ENCODE measurements at places on chromosomes 1 and 21.

- DNase-seq: no peak
Measured at GRCh38 chr1:205356440-205357139, at the start of gene KLHDC8A. Gene KLHDC8A (minus strand): TSS chr1:205356922. CDS start chr1:205343604, 13,318 bp downstream.

DNA sequence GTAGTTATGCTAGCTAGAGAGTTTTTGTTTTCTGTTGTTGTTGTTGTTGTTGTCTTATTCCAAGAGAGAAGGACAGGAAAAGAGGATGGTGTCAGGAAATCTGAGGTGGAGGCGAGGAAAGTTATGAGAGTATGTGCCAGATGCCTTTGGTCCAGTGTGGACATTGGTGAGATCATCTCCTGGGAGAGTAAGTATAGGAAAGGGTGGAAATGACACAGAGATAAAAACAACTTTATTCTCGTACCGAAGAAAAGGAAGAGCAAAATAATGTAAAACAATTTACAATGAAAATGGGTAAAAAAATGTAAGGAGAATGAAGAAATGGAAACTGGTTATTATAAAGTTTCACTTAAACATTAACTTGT is 97.4 kb upstream of the ADGRL2 start:
- no peak for DNase-seq

DNA sequence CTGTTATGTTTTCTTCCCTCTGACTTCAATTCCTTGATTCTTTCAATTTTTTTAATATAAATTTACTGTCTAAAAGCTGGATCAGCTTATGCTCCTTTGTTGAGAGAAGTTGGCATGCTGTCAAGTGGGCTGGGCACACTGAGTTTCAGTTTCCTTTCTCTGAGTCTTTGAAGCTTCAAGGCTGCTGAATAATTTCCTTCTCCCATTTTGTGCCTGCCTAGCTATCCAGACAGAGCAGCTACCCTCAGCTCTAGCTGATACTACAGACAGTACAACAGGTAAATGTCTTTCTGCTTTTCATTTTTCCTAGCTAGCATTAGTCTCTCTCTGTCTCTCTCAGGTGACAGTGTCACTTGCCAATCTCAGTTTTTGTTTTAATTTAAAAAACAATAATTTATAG is at the start of gene IFI44:
Gene IFI44 (plus strand): TSS at position 204 of the 400 bp plus-strand sequence. CDS start 365 bp downstream, outside the sequence.
- DNase-seq: peak; percentile 61

DNA sequence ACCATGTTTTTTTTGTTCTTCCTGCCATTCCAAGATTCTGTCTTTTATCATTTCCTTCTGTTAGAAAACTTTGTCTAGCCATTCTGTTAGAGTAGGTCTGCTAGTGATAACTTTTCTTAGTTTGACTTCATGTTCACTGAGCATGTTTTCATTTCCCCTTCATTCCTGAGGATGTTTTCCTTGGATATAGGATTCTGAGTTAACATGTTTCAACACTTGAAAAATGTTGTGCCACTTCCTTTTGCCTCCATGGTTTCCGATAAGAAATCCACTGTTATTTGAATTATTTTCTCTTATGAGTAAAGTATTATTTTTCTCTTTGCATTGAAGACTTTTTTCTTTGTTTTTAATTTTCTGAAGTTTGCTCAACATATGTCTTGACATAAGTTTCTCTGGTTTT is 66.7 kb downstream of the ATP1A1 start:
- no peak for DNase-seq

- no peak for DNase-seq
Measured at GRCh38 chr1:197557302-197557701, 218.0 kb downstream of the DENND1B start.

- DNase-seq: no peak
Measured at GRCh38 chr1:200714504-200715187, 24.0 kb upstream of the CAMSAP2 start.

DNA sequence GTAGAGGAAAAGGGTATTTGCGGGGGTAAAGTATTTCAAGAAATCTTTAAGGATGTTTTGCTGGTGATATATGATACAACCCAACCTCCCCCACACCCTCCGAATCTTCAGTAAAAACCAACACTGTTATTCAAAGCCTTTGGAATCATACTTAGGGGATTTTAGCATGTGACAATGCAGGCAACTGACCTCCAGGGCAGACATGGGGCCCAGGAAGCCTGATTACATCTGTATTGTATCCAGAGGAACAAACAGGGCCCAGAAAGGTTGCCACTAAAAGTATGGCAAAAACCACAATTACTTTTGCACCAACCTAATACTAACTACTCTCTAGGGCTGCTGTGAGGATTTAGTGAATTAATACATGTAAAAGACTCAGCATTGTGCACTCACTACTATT is 43.9 kb upstream of the CNN3 start:
- no peak for DNase-seq

DNA sequence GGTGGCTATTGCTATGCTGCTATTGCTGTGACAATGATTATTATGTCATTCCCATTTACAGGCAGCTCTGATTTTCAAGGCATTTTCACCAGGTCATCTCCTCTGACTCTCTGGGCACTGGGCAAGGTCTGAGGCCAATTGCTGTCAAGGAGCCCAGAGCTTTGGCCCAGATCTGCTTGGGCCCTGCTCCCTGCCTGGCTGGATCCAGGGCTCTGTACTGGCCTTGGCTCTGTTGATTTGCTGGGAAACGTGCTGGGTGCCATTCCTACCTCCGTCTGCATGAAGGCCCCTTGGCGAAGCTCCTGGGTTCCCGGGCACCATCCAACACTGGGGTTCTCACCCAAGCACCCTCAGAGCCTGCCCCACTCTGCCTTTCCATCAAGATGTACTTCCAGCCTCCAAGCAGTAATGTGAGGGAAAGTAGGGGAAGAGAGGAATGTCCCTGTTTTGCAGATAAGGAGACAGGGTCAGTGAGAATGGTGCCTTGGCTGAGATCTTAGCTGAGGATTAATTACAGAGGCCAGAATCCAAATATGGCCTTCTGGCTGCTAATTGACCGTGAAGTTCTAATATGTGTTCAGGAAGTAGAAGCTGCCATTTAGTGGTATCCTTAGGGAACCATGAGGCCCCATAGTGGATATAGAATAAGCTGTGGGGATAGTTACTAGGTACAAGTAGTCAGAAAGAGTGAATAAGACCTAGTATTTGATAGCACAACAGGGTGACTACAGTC is 63.9 kb downstream of the HTR6 start:
- no peak for DNase-seq

- no peak for DNase-seq
Measured at GRCh38 chr1:74375376-74375775, 137.0 kb downstream of the LRRC53 start.

- no peak for DNase-seq
Measured at GRCh38 chr1:205375835-205376545, 19.3 kb upstream of the KLHDC8A start.

- DNase-seq: no peak
Measured at GRCh38 chr21:41865002-41865777, 14.0 kb downstream of the PRDM15 start.

GRCh38 chr1:210437111-210437510 is 108.4 kb downstream of the HHAT start:
- no peak for DNase-seq

- no peak for DNase-seq
Measured at GRCh38 chr1:37323486-37324377, 150.6 kb upstream of the ZC3H12A start.

DNA sequence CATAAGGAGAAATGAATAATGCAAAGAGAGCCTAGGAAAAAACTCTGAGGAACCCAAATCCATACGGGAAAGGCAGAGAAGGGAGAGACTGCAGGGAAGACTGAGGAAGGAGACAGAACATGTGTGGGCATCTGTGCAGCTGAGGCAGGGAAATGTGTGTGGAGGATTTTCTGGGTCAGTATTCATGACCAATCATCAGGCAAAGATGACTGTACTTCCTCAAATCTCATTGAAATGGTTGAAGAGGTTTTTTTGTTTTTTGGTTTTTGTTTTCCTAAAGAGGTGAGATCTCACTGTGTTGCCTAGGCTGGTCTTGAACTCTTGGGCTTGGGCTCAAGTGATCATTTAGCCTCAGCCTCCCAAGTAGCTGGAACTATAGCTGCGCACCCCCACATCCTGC is 15.7 kb downstream of the DIP2A start:
- no peak for DNase-seq

DNA sequence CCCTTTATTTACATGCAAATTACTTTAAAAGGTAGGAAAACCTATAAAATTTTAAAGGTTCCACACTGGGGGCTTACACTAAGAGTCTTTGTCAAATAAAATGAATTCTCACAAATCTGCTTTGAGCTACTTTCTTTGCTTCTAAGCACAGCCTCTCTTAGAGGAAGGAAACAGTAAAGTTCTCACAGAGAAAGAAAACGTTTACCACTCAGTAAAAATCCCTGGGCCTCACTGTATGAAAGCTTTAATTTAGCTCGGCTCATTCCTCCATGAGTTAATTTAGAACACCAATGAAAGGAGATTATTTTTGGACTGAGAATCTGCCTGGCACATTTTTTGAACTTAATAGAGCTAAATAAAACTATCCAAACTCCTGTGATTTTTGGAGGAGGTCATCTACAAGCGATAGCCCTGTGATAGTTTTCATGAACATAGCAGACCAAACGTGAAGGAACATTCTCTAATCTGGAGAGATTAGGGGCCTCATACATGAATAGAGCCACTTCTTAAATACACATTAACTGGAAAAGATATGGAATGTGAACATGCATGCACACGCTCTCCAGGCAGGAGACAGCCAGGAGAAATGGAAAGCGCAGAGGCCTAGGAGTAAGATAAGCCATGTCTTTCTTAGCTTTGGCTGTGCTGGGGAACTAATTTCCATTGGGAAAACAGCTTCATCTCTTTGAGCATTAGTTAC is 32.8 kb downstream of the PRRX1 start:
- DNase-seq: no peak

- DNase-seq: no peak
Measured at GRCh38 chr1:192766009-192766625, 42.7 kb upstream of the RGS2 start.

DNA sequence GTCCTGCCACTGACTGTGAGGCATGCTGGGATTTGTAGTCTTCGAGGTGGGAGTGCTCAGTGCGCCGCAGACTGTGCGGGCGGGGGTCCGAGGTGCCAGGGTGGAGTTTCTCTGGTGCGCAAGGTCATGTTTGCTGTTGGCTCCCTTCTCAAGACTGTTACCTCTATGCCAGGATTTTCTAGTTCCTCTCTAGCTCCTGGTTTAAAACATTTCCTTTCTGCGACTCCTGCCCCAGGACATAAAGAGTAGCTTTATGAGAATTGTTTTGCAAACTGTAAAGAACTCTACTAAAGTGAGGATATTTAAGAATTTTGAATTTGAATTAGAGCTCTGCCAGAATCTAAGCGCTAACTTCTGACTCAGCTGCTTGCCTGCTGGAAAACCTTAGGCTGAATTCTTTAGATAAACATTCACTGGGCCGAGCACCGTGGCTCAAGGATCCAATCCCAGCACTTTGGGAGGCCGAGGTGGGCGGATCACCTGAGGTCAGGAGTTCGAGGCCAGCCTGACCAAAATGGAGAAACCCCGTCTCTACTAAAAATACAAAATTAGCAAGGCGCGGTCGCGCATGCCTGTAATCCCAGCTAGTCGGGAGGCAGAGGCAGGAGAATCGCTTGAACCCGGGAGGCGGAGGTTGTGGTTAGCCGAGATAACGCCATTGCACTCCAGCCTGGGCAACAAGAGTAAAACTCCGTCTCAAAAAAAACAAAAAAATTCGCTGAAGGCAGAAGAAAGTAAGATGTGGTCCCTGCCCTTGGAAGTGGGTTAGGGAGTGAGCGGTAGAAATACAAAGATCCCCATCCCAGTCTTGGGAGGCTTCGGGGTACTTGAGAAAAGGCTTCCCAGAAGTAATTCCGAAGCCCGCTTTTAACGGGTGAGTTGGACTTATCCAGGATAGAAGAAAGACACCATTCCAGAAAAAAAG is 992 bp upstream of the USP48 start:
- DNase-seq: no peak

- DNase-seq: no peak
Measured at GRCh38 chr1:50424045-50424883, 1.0 kb upstream of the DMRTA2 start.

DNA sequence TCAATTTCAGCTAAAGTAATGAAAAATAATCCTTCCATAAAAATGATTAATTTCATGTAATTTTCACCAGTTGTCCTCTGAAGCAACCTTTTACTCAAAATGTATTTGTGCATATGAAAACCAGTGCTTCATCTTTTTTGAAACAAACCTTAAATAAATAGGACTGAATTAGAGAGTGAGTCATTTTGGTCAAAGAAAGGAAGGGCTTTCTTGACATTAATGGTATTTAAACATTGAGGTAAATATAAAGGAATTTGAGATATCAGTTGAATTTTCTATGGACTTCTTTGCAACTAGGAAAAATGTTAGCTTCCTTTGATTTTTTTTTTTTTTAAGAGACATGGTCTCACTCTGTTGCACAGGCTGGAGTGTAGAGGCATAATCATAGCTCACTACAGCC is 38.7 kb downstream of the SNX7 start:
- DNase-seq: no peak

- DNase-seq: no peak
Measured at GRCh38 chr1:145690587-145691558, 16.3 kb downstream of the PDZK1 start.

DNA sequence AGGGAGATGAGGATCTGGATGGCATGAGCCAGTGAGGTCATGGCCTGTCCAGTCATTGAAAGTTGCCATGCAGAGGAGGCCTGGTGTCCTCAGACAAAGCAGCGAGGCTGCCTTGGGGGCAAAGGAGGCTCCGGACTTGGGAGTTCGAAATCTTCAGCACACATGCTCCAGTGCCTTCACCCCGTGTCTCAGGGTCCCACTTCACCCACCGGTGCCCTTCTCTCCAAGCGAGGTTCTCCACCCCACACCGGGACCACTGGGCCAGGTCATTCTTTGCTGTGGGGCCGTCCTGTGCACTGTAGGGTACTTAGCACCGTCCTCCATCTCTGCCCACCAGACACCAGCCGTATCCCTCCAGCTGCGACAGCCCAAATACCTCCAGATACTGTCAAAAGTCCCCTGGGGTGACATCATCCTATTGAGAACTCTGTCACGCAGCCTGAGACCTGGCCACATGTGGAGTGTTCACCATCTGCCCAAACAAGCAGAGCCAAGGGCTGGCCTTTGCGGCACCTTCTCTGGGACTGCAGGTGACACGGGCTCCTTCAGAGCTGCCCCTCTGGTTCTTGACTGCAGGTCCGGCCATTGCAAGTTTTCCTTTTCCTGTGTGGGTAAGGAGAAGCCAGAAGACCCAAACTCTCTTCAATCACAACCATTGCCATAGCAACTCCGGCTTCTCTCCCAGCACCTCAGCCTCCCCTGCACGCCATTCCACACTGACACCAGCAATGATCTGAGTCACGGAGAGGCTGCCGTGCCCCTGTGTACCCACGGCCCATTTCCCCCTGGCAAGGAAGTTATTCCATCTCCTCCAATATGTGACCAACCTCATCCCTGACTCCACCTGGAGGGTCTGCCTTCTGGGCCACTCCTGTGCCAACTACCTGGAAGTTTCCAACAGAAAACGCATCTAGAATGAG is 20.4 kb upstream of the PDE9A start:
- no peak for DNase-seq

DNA sequence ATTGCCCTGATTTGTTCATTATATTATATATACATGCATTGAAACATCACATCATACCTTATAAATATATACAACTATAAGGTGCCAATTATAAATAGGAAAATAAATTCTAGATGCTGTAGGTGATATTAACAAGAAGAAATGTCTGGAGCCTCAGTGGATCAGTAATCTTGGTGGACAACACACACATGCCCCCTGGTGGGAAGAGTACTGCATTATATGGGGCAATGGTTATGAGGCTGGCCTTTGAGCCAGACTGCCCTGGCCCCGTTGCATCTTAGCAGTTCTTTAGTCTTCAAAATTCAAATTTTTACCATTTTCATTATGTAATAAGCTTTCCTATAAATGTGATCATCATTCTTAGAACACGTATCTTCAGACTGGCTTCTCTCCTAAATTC is 335.0 kb upstream of the GREM2 start:
- no peak for DNase-seq

GRCh38 chr1:80217377-80217986 is 1211.0 kb upstream of the ADGRL4 start:
- DNase-seq: no peak
